ENCODE measurements at places on chromosomes 1 and 21.
A peak's percentile ranks its signal among the peaks of the same experiment; 100 is the strongest.

GRCh38 chr1:119485201-119485600 lies 21.8 kb upstream of the HSD3B1 start:
- DNase-seq = no peak

GRCh38 chr1:42949312-42950115 lies 9.2 kb downstream of the SLC2A1 start:
- DNase-seq = no peak

DNA sequence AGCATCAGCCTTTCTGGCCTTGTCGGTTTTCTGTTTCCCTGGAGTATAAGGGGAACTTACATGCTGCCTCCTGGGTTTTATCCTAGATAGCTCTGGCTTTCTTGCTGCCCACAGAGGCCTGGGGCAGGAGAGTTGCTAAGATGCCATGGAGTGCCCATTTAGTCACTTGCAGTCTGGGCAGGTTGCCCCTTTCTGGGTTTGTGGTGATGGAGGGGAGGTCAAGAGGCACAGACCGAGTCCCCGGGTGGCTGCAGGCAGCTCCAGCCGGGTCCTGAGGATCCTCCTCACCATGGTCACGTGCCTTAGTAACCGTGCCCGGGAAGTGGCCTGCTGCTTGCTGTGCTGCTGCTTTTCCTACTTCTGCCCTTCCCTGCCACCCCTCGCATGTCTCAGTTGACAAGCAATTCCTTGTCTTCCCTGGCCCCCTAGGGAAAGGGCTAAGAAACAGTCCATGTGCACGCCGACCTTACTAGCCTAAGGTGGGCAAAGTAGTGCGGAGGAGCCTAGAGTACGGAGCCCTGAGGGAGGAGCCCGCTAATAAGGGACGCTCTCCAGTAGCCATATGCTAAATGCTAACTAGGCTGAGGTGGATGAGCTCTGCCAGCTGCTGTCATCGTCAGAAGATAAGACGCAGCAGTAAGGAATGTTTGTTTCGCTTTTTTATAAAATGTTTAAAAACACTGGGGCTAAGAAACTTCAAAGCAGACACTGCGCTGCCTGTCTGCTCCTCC lies 34.8 kb downstream of the CLCA1 start:
- DNase-seq = no peak

- DNase-seq = no peak
Observed at GRCh38 chr1:39566441-39567137, 10.0 kb downstream of the PABPC4 start.

- peak; percentile 21 for DNase-seq
Observed at GRCh38 chr1:51624855-51625254, 8.0 kb downstream of the OSBPL9 start.

DNA sequence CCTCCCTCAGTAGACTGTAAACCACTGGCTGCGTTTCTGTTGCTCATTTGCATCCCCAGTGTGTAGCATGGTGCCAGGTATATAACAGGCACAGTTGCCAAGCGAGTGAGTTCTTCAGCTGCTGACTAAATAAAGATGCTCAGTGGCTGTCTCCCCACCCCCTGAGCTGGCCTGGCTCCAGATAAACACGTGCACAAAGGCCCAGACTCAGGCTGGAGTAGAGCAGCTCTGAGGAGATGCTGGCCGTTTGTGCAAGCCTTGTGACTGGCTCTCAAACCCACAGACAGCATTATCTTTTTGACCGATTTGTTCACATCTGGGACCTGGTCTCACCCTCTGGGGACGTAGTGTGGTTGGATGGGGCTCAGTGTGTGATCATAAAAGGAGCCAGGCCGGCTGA lies 7.1 kb downstream of the CHRNB2 start:
- DNase-seq = no peak

- DNase-seq = no peak
Observed at GRCh38 chr1:209876078-209876800, 48.5 kb downstream of the UTP25 start.

DNA sequence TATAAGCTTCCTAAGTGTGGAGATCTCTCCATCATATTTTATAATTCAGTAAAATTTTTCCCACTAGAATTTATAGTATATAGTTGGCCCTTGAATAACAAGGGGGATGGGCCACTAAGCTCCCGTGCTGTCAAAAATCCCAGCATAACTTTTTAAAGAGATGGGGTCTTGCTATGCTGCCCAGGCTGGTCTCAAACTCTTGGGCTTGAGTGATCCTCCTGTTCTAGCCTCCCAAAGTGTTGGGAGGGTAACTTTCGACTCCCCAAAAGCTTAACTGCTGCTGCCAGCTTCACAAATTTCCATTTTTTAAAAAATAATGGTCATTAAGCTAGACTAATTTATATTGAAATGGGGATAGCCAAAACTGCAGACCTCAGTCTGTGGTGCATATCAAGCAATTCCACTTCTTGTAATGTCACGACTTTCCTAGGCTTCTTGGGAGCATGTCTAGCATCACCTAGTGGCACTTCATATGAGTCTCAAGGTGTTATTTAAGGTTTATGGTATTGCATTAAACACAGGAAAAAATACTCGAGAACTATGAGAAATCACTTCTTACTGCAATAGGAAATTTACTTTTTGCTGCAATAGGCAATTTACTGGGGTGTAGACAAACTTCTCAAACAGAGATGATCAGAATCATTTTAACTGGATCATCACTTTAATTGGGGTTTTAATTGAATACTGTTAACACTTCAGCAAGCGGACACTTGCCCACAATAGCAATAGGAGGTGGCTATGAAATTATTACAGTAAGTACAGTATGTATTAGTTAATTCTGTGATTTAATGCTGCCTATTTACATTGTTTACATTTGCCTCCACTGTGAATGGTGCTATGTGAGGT lies 19.3 kb upstream of the ACTA1 start:
- DNase-seq = no peak

GRCh38 chr1:55214934-55215193 lies 300 bp downstream of the USP24 start:
- peak; percentile 53 for DNase-seq

- no peak for DNase-seq
Observed at GRCh38 chr1:22281521-22282363, 138.8 kb upstream of the WNT4 start.

DNA sequence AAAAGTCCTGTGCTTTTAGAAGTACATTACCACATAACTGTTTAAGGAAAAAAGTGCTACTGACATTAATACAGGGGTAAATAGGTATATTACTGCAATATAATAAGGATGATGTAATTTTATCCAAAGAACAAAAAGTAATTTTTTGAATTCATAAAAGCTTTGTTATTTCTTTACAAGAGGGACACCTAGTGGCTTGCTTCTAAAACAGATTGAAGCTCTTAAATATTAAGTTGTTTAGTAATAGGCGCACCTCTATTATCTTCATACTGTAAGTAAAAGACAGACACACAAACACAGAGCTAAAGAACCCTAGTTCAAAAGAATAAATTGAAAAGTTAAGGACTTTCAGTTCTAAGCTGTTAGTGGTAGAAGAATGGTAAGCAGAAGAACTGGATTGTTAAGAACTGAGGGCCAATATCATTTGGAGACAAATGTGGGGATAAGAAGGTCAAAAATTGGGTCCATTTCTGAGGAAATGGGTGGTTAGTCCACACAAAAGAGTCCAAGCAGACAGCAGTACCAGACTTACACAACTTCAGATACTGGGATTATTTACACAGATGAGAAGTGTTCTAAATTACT lies 15.4 kb downstream of the ZNHIT6 start:
- peak; percentile 75 for DNase-seq

DNA sequence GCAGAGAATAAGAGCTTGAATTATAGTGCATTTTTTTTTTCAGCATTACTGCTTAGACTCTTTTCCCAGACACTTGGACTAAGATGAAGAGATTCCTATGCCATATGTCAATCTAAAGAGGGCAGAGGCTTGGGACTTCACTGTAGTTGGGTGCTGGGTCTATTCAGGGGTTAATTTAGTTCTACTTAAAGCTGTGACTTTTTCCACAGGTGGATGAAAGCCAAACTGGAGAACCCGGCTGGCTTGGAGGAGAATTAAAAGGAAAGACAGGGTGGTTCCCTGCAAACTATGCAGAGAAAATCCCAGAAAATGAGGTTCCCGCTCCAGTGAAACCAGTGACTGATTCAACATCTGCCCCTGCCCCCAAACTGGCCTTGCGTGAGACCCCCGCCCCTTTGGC lies 104.8 kb downstream of the ATP5PO start:
- no peak for DNase-seq

GRCh38 chr1:82044111-82044510 lies 243.4 kb downstream of the ADGRL2 start:
- no peak for DNase-seq

GRCh38 chr1:97163591-97164275 lies 442.1 kb downstream of the PTBP2 start:
- no peak for DNase-seq

DNA sequence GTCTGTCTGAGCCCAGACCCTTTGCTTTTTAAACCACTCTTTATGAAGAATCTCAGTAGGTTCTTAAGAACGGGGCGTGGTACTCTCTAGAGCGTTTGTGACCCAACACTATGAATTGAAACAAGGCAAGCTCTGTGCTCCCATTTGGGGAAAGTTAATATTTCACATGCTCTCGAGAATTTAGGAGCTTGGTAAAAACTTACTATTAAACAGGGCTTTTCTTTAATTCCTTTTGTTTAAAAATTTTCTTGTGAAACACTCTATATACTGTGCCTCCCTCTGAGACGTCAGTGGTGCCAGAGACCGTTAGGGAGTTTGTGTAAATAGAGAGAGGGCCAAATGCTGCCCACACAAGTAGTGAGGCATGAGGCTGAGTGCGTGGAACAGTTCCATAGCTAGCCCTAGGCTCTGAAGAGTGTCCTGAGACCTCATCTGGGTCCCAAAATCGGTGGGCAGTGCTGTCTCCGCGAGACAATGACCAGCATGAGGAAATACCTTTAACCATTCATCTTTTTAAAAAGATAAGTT lies 144.7 kb downstream of the ROR1 start:
- DNase-seq = no peak

DNA sequence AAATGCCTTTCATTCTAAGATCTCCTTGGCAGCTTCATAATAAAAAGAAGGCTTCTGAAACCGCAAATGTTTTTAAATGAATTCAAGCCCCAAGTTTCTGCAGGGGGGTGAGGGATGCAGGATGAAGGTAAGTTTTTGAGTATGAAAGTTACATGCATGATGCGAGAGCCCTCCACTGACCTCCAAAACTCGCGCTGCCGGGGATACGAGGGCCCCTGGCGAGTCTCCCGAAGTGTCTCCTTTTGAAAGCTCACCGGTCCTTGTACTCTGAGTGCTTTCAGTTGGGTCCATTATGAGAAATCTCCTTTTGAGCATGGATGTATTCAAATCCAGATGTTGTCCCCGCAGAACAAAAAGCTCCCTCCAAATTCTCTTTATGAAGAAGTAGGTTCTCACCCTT lies 18.9 kb upstream of the ZC3H12A start:
- no peak for DNase-seq

DNA sequence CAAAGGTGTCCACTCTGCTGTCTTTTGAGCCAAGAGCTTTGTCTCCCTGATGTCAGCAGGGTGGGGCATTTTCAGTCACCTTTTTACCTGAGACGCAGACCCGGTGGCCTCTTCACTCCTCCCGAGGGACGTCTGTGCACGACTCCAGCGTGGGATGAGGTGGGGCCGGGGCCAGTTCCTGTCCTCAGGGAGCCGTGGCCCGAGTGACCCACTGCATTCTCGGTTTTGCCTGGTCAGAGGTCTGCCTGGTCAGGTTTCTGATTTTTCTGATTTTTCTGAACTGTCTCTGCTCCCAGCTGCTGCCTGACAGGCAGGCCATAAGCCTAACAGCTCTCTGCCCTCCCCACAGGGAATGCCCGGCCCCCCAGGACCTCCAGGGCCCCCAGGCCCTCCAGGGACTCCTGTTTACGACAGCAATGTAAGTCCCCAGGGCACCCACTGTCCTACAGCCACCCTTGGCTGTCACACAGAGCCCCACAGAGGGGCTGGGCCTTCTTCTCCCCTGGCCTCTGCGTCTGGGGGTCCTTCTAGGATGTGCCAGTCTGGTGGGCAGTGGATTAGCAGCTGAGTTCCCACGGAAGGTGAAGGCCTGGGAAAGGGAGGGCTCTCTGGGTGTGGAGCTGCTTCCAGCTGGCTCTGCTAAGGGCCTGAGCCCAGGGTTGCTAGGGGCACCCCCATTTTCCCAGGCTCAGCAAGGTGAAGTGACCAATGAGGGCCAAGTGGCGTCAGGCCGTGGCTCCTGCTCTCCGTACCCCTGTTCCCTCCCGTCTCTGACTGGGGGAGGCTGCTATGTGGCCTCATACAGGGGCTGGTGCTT lies 45.9 kb downstream of the SLC19A1 start:
- DNase-seq = no peak

DNA sequence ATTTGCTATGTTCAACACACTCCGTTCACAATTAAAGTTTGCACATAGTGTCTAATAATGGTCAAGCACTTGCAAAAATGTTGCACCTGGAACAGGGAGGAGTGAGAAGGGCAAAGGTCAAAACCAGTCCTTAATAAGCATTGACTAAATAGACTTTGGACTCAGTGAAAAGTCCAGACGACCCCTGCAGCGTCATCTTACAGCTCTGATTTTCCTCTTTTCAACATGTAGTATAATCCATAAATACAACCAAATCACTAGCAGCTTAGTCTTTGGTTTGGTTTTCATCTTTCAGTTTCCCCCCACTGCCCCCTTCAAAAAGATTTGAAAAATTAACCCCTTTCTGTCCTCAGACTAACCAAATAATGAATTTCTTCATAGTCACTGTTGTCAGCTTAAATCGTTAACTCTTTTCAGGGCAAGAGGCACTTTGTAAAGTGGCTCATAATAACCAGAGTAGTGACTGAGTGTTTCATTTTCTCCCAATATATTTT lies 290.3 kb downstream of the PTPRC start:
- no peak for DNase-seq

DNA sequence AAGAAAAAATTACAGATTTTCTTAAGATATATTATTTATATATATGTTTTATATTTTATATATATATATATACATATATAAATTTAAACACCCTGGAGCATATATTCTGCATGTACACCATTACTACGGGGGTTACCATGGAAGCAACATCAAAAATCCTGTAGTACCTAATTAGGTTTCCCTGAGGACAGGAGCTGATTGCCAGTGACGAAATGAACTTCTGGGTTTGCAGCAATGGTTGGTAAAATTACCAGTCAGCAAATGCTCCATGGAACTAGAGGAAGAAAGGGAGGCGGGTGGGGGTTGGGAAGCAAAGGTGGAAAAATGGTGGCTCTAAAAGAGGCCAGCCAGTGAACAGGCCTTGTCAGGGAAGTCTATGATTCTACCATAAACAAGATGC lies 89.5 kb downstream of the KCNN3 start:
- no peak for DNase-seq

DNA sequence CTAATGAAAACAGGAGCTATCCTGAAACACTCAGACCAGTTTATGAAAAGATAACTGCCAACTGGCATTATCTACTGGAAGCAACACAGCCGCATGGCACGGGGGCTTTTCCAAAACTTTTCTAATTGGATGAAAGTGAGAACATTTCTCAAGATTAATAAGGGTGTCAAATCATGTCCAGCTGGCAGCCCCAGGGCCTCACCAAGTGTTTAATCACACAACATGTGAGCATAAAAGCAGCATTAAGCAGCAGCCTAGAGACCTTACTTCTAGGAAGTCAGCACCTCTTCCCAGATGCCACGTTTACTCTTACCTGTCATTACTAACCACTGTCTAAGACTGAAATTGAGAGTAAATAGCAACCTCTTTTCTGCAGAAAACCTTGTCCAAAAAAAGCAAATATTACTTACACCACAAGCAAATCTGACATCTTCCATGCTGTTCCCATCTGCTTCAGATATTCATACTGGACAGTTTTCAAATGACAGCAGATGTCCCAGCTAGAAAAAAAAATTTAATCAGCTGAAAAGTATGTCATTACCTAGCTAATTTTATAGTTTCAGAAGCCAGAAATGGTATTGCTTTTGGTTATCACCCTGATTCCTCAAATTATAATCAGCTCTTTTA lies 341.5 kb upstream of the ZP4 start:
- no peak for DNase-seq

- no peak for DNase-seq
Observed at GRCh38 chr1:204988196-204988595, 54.8 kb upstream of the CNTN2 start.
